Left ventricle myocardium superior (tissue), 1 donor: ENCODE measurements at places on chromosomes 12 and 14. TPM values are rescaled to one million over a fixed set of nuclear protein-coding genes. Genes with fewer than 3 reads are reported as not detected.
A peak's percentile ranks its signal among the peaks of the same experiment; 100 is the strongest.

COL2A1 gene
- total RNA-seq = 0.25 TPM

GRCh38 chr12:79624378-79624777 is 66.4 kb downstream of the PAWR start:
- no peak for DNase-seq

GRCh38 chr12:118103201-118103600 is 610 bp downstream of the VSIG10 start:
- DNase-seq = no peak

GRCh38 chr14:64867182-64867581 is 12.5 kb downstream of the SPTB start:
- DNase-seq = no peak

- peak; percentile 88 for DNase-seq
Measured at GRCh38 chr14:64879635-64880220, at the start of gene SPTB. Gene SPTB, minus strand, starts transcription at chr14:64879907. Its CDS starts 56,813 bp downstream, at chr14:64823094.

PTHLH gene
- not detected for total RNA-seq

DNA sequence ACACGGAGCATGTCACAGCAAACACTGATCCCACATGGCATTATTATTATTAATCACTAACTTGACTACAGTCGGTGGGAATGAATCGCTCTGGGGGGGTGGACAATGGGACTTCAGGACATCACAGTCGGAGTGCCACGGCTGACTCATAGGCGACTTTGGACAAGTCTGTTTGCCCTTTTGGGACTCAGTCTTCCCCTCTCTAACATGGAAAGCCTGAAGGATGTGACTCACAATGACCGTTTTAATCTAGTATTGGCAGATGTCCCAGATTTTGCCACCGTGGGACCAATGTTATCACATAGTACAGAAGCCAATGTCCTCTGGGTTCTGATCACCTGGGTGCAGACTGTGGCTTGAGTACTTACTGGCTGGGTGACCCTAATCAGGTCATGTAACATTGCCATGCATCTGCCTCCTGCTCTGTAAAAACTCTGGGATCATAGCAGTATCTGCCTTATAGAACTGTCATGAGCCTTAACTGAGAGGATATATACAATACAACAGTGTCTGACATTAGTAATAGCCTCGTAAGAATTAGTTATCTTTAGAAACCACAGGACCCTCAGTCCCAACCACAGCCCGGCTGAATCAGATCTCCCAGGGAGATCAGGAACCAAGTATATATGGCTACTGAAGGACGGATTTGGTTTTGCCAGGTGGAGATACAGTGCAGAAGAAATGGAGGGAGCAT is 362.6 kb downstream of the BCL11B start:
- DNase-seq = no peak

- DNase-seq = no peak
Measured at GRCh38 chr12:14560904-14561574, 6.6 kb downstream of the PLBD1 start.

GRCh38 chr12:76922866-76923265 is 44.0 kb upstream of the CSRP2 start:
- DNase-seq = no peak

DNA sequence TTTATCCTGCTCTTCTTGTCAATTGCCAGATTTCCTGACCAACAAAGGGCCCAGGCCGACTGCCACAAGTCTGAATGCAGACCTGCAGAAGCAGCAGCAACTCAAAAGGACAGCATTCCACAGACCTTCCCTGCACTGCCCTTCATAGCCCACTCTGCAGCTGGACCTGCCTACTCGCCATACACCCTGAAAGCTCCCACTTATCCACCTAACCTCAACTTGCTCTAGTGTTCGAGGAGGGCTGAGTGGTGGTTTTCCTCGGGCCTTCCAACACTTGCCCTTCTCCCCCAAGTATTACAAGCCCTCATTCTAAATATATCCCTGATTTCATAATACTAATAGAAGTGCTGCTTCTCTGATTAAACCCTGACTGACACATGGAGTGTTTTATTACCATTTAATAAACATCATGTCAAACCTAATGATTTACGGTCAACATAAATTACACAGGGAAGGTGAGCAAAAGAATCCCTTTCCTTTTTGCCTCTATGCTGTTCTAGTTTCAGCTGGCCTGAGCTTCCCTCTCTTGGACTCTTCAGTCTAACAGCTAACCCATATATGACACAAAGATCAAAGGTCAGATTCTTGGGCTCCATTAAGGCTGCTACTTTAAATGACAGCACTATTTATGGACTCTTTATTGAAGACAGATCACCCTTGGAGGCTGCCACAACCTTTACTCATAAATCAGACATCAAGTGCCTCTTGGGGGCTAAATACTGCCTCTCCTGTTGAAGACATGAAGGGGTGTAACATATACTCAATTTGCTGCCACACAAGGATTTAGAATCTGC is 1546.9 kb upstream of the TMEM132C start:
- no peak for DNase-seq
